Stimulated activated CD4-positive, alpha-beta T cell treated with anti-CD3 and anti-CD28 coated beads, Interleukin-15, amount 100 ng/mL, for 1 hour (primary cell): ENCODE measurements at places on chromosomes 11 and 22.

DNA sequence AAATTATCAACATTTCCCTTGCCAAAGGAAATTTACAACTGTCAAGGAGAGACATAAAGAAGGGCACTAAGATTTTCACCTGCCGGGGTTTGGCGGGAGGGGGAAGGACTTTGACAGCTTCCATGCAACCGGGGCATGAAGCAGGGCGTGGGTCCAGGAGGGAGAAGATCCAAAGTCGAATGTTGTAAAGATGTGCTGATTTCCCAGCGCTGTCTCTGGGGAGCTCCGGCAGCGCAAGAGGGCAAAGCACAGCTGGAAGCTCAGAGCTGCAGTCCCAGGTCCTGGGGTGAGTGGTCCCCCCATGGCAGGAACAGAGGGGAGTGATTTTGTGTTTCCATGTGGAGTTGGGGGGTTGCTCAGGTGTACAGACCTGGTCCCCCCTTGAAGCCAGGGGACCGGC, at the start of gene MS4A10:
MS4A10 (plus strand) TSS at position 198 of the 400 bp plus-strand sequence. CDS start 5,003 bp downstream, outside the sequence.
- DNase-seq = no peak

- DNase-seq = no peak
Observed at GRCh38 chr11:16408619-16409018, 52.3 kb upstream of the SOX6 start.

GRCh38 chr11:126920833-126921232, 79.7 kb downstream of the KIRREL3 start:
- DNase-seq = no peak

- DNase-seq = no peak
Observed at GRCh38 chr22:50569896-50570535, 7.3 kb upstream of the SYCE3 start.

- no peak for DNase-seq
Observed at GRCh38 chr11:129295746-129296145, 79.9 kb upstream of the BARX2 start.

DNA sequence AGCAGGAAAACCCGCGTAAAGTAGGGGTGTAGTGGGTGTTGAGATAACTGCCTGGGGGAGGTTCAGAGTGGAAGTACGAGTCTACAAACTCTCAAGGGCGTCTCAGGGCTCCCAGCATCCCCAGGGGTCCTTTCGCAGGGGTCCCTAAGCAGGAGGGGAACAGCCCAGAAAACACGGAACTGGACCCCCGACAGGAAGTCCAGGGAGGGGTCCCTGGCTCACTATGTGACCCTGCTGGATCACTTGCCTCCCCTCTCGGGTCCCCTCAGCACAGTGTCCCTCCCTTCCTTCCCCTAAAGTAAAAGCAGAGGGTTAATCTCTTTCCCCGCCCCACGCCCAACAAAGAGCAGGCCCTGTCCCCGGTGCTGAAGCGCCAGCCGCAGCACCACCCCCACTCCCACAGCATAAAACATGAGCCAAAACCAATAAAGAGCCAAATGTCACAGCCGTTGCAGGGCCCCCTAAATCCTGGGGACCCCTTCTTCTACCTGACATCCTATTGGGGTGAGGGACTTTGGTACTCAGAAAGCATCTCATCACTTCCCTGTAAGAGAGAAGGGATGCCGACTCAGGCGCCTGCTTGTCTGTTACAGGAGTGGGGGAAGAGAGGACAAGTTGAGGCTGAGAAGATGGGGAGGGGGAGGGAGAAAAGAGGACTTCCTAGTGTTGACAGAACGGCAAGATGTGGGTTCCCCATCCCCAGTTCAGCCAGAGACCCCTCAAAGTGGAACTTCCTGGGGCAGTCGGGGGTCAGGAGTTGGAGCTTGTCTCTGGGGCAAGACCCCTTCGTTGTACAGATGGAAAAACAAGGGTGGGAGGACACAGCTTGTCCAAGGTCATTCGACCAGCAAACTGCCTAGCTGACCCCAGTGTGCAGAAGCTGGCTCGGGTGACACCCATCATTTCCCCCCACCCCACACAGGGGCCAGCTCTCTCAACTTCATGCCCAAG, 1.4 kb upstream of the NEFH start:
- no peak for DNase-seq

DNA sequence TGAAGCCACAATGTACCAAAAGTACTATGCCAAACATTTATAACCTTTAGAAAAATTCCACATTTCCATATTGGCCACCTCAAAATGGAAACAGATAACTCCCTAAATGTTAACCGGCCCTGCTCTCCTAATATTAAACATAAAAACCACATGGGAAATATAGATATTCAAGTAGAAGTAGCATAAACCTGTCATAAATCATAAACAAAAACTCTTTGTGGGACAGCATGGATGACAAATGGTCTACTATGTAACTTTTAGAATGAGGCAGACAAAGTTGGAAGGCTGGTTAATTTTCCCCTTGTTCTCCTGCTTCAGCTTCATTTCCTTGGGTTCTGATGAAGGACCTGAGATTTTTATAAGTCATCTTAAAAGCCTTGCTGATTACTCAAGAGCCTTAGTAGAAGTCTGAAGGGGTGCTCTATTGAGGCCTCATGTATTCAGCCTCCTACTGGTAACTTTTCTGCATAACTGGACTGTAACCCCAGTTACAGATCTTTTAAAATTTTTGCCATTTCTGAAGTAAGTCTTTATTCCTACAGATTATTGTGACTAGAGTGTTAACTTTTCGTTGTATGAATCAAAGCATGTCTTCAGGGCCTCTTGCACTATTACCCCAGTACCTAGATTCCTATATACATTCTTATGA, 116.4 kb downstream of the STIM1 start:
- DNase-seq = no peak

- DNase-seq = no peak
Observed at GRCh38 chr22:43135565-43135964, 7.6 kb downstream of the MCAT start.

- DNase-seq = no peak
Observed at GRCh38 chr22:37340331-37341262, 58.3 kb downstream of the CYTH4 start.

- DNase-seq = no peak
Observed at GRCh38 chr11:103920933-103921332, 115.5 kb upstream of the DDI1 start.

- DNase-seq = no peak
Observed at GRCh38 chr11:46374815-46375214, 6.7 kb upstream of the MDK start.

- no peak for DNase-seq
Observed at GRCh38 chr22:39463931-39464390, 7.1 kb downstream of the MGAT3 start.

- DNase-seq = no peak
Observed at GRCh38 chr11:131734871-131735270, 364.5 kb downstream of the NTM start.

- no peak for DNase-seq
Observed at GRCh38 chr22:42203609-42204008, 66.8 kb downstream of the TCF20 start.

GRCh38 chr22:17191163-17191784, 28.0 kb downstream of the ADA2 start:
- no peak for DNase-seq
